ENCODE measurements at places on chromosomes 11 and 22. TPM values are rescaled to one million over a fixed set of nuclear protein-coding genes. Genes with fewer than 3 reads are reported as not detected.

The ANGPTL5 gene
- not detected for total RNA-seq

The CBLIF gene
- not detected for total RNA-seq

The SLC25A18 gene
- total RNA-seq: not detected

The THRSP gene
- total RNA-seq: not detected

The MRGPRX4 gene
- not detected for total RNA-seq

The OR52E8 gene
- not detected for total RNA-seq

The NXPE1 gene
- total RNA-seq: not detected

The GGT1 gene
- 100 TPM for total RNA-seq

The RFPL1 gene
- not detected for total RNA-seq

The LRRC56 gene
- total RNA-seq: 0.40 TPM

The DEFB131B gene
- not detected for total RNA-seq

The VSIG10L2 gene
- total RNA-seq: not detected

The ST14 gene
- 0.09 TPM for total RNA-seq

The SPI1 gene
- total RNA-seq: not detected

The GRAMD1B gene
- 38.4 TPM for total RNA-seq

The NRIP3 gene
- 1.1 TPM for total RNA-seq

The SNAP29 gene
- 15.7 TPM for total RNA-seq

Measured in A549 treated with DMSO at 1 μM for 4 hours (cell line).